ENCODE measurements at places on chromosomes 12 and 14. TPM values are rescaled to one million over a fixed set of nuclear protein-coding genes. Genes with fewer than 3 reads are reported as not detected.
A peak's percentile ranks its signal among the peaks of the same experiment; 100 is the strongest.

The FAM161B gene
- total RNA-seq, result 4.3 TPM

The PLA2G1B gene
- not detected for total RNA-seq

The PRPF39 gene
- total RNA-seq, result 29.6 TPM

The SPSB2 gene
- 5.5 TPM for total RNA-seq

The SRRM4 gene
- total RNA-seq, result not detected

The KERA gene
- not detected for total RNA-seq

The GPD1 gene
- 2.6 TPM for total RNA-seq

- DNase-seq, result no peak
Observed at GRCh38 chr12:100157427-100157821, 14.8 kb upstream of the BLTP3B start.

DNA sequence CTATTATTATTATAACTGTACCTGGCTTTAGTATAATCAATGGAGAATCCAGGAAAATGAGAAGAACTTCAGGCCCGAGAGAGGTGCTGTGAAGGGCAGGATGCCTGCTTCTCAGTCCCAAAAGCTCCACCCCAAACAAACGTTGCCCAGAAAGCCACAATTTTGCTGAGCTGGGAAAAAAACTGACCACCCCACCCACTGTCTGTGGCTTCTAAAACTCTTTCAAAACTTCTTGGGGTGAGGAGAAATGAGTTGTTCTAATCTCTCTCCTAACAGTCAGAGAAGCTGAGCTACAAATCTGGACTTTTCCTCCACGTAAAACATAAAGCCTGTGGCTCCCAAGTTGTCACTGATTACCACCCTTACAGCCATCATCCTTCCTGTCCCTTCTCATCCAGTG lies 13.4 kb downstream of the VDR start:
- no peak for DNase-seq

GRCh38 chr12:64390275-64390851 lies at the start of gene C12orf56:
Gene C12orf56 (minus strand): TSS chr12:64390758. CDS start chr12:64390565, 193 bp downstream.
- no peak for DNase-seq

DNA sequence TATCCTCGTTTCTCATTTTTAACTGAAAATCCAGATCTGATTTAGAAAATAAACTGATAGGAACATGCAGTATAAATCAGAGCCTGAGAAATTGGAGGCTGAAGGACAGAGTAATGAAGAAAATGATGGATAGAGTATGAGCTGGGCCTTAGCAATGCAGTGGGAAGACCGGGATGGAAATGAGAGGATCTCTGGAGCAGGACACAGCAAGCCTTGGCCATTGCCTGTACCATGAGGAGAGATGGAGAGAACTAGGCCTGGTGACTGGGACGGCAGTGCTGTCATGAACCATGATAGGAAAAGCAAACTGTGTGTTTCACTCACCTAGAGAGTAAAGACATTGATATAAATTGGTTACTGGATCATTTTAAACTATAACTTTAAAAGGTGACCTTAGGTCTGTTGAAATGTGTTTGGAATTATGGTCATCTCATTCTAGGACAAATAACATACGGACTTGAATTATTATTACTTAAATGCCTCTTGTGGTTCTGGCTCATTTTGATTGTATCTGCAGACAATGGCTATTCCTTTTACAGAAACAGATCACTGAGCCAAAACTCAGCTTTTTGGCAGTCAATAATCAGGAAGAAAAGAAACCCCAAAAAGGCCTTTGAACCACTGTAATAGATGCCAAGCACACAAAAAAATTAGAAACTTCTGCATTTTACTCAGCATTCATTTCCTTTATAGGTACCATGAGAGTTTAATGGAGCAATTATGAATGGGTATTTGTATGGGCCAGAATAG lies 251.9 kb upstream of the PRKD1 start:
- no peak for DNase-seq

GRCh38 chr12:109165599-109165998 lies 49.2 kb downstream of the ACACB start:
- no peak for DNase-seq

DNA sequence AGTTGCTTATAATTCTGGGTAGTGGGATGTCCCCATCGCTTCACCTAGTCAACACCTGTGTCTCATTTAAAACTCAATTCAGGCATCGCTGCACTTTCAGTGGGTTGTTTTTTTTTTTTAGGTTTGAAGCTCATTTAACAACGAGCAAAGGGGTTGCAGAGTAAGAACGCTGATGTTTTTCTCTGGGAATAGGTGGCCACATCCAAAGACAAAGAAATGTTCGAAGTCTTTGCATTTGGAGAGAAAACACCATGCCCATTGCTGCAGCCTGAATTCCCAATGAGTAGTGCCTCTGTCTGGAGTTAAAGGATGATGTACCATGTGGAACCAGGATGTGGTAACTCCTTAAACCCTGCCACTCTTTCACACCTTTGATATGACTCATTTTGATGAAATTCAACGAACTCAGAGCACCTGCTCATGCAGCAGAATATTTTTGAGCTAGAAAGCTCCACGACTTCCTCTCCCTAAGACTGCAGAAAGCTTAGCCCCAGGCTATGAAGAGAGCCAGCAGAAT lies 35.1 kb upstream of the BATF start:
- no peak for DNase-seq

GRCh38 chr14:101464310-101464983 lies 96.8 kb upstream of the DIO3 start:
- DNase-seq, result no peak

DNA sequence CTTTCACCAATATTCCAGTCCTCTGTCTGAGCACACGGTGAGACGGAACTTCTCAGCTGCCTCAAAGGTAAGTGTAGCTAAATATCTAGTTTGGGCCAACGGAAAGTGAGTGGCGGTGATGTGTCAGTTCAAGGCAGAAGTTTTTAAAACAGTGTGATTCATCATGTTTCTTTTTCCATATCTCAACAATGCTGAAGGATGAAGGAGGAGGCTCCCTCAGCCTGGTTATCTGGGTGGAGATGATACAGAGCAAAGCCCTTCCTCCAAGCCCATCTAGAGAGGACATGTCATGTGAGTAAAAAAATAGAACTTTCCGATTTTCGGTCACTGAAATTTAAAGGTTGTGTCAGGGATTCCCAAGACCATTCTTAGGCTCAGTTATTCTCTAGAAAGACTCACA lies 13.1 kb upstream of the ANP32D start:
- DNase-seq, result no peak

GRCh38 chr12:25997201-25997963 lies 38.9 kb downstream of the RASSF8 start:
- peak; percentile 98 for DNase-seq

GRCh38 chr14:62189698-62190097 lies 427.5 kb downstream of the SNAPC1 start:
- DNase-seq, result no peak

DNA sequence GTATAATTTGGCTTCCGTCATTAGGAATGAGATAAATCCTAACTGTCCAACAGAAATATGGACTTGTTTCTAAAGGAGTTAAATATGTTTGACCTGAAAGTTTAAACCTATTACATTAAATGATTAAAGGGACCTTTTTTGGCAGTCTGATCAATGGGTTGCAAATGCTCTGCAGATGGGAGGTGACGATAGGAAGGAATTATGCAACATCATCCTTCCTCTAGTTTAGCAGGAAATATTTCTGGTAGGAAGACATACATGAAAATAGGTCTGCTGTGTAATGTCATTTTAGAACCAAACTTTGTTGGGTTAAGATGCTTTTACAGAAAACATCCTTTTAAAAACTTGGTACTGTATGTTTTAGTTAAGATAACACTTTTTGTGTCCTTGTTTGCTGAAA lies 2.6 kb downstream of the LRRC10 start:
- DNase-seq, result no peak

DNA sequence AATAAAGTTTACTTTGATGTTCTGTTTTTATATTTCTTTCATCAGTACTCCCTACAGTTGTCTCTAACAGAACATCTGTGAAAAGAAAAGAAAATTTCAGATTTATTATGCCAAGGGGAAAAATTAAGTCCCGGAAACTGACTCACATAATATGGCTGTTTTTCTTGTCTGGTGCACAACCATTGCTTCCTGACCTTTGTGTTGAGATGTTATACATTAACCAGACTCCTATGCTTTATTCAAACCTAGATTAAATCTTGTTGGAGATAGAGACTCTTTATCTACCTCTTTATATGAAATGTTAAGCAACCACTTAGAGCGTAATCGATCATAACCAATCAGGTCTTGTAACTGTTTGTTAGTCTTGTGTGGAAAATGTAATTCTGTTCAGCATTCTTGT lies 37.6 kb upstream of the BICD1 start:
- DNase-seq, result peak; percentile 14

GRCh38 chr12:2652401-2653081 lies 142.2 kb upstream of the FKBP4 start:
- no peak for DNase-seq

DNA sequence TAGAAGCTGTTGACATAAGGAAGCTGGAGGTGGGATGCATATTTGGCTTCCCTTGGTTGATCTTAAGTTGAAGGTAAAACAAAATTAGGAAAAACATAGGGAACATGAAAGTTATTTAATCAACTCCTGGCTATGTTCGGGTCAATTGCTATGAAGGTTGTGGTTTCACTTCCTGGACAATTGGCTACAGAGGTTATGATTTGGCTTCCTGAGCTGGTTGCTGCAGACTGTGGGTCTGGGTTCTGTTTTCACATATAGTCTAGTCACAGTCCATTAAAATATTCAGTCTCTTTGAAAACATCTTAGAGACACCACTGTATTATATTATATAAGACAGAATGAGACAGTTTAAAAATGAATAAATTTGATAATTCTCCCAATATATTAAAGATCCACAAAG lies 895.2 kb upstream of the USP15 start:
- DNase-seq, result no peak

GRCh38 chr12:4160314-4161040 lies 113.1 kb upstream of the CCND2 start:
- no peak for DNase-seq

DNA sequence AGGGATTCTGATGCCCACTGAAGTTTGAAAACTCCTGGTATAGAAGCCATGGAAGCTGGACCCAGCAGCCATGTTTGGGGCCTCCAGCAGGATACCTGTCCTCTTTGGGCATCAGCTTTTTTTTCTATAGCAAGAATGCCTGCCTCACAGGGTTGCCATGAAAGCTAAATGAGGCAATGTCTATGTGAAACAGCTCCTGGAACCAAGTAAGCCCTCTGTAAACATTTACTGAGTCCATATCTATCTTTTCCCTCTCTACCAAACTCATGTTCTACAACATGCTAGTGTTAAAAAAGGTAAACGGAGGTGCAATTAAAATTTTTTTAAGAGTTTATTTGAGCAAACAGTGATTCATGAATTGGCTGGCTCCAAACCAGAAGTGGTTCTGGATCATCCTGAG lies 28.6 kb downstream of the FLVCR2 start:
- no peak for DNase-seq

GRCh38 chr12:28767836-28768348 lies 381.2 kb upstream of the FAR2 start:
- DNase-seq, result peak; percentile 57

GRCh38 chr12:88743946-88744685 lies 163.8 kb upstream of the KITLG start:
- DNase-seq, result no peak
